ENCODE measurements at places on chromosomes 12 and 14.

DNA sequence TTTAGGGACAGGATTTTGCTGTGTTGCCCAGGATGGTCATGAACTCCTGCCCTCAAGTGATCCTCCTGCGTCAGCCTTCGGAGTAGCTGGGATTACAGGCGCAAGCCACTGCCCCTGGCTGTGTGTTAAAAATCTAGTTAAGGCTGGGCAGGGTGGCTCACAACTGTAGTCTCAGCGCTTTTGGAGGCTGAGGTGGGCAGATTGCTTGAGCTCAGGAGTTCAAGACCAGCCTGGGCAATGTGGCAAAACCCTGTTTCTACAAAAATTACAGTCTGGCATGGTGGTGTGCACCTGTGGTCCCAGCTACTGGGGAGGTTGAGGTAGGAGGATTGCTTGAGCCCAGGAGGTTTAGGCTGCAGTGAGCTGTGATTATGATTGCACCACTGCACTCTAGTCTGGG lies 9.2 kb downstream of the DDIT3 start:
- DNase-seq: no peak

- no peak for DNase-seq
These were observed 149.8 kb downstream of the TGFB3 start for GRCh38 chr14:75831952-75832351.

- no peak for DNase-seq
These were observed 23.8 kb downstream of the JAG2 start for GRCh38 chr14:105144666-105145380.

DNA sequence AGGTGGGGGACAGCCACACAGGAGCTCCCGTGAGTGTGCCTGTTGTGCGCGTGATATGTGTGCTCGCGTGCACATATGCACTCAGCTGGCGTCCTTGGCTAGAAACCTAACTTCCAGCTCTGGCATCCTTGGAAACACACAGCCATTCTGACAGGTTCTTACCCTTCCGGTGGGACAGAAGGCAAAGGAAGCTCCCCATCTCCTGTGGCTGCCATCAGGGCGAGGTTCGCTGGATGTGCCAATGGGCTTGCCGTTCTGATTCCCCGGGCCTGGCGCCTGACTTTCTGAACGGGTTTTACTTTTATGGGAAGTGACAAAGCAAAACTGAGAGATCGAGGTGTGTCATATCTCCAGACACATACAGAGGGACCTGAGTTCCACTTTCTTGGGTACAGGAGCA lies 124.7 kb downstream of the PAPOLA start:
- peak; percentile 22 for DNase-seq

GRCh38 chr12:12902036-12902435 lies 10.7 kb downstream of the GPRC5A start:
- no peak for DNase-seq

DNA sequence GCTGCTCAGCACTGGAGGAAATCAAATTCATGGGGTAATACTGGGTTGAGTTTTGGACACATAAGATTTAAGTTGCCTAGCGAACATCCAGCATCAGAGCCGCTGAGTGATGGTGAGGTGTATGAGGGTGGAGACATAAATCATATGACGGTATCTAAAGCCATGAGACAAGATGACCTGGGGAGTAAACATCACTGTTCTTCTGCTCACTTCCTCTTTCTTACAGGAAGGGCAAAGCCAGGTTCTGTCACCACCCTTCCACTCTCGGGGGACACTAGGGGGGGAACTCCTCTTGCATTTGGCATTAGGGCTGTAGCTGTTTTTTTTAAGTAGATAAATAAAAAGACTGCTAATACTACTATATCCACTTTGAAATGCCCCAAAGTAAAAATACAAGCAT lies 24.0 kb downstream of the PRDM4 start:
- no peak for DNase-seq

DNA sequence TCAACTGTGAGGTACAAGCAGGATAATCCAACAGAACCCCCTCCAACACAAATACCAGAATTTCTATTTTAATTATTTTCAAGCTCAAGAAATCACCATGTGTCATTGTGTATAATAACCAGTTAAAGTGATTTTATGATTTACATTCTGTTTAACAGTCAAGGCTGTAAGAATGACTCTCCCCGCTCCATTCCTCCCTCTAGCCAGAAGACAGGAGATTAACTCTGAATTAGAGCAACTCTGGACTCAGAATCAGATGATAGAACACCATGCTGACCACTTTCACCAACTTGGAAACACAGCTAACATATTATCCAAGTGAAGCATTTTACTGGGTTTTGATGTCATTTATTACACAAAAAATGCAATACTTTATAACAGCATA lies 71.9 kb downstream of the ATP2B1 start:
- no peak for DNase-seq

DNA sequence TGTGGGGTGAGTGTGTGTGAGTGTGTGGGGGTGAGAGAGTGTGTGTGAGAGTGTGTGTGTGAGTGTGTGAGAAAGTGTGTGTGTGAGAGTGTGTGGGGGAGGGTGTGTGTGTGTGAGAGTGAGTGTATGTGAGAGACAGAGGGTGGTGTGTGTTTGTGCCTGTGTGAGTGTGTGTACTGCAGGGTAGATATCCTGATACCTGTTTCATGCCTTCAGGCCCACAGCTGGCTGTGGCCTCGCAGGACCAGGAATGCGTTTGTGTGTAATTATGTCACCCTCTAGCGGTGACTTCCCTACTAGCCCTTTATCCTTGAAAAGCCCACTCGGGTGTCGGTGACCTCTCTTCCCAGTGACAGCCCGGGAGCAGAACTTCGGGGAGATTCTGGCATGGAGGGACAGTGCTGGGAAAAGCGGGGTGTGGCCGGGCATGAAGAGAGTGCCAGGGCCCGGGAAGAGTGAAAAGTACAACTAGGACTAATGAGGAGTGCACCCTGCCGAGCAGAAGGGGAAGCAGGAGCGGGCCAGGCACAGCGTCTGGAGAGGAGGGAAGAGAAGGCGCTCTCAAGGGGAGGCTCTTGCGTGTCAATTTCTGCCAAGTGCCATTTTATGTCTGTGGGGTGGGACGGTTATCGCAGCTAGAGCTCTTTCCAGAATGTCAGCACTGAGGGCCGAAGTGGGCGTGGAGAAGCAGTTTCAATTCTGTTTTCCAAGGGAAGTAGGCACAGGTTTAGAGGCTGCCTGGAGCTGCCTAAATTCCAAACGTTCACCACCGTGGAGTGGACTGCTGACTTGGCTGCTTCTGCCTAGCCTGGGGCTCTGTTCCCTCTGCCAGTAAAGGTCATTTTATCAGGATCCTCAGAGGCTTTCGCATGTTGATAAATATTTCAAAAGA lies 11.0 kb upstream of the FBXL14 start:
- DNase-seq: peak; percentile 69

DNA sequence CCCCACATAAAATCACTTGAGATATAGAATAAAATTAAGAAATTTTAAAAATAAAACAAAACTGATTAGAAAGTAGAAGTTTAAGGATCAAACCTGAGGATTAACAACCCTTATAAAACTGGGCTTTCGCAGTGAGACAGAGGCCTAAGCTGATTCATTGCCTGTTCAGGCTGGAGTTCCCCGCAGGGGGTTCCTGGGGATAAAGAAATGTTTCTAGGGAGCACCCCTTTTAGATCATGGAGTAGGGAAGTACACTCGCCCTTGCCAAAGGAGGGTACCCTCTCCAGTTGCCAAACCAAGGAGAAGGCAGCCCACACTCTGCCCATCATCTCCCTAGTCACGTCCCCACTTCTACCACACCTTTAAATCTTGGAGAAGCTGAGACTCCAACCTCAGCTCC lies 6.8 kb downstream of the GLIPR1 start:
- DNase-seq: no peak

GRCh38 chr12:1590221-1590979 lies 4.0 kb downstream of the FBXL14 start:
- no peak for DNase-seq

DNA sequence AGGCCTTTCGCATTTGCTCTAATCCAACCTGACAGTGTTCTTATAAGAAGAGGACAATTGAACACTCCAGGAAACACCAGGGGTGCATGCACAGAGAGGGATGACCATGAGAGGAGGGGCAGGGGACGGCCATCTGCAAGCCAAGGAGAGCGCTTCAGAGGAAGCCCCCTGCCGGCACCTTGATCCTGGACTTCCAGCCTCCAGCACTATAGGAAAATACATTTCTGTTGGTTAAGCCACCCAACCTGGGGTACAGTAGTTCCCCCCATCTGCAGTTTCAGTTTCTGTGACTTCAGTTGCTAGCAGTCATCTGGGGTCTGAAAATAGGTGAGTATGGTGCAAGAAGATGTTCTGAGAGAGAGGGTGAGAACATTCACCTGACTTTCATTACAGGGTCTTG lies 64.7 kb downstream of the CLMN start:
- no peak for DNase-seq

GRCh38 chr12:111437816-111438454 lies 32.2 kb downstream of the SH2B3 start:
- no peak for DNase-seq

GRCh38 chr12:131716282-131716681 lies 5.4 kb downstream of the SFSWAP start:
- DNase-seq: no peak

GRCh38 chr14:24928386-24928900 lies 121.5 kb downstream of the STXBP6 start:
- no peak for DNase-seq

DNA sequence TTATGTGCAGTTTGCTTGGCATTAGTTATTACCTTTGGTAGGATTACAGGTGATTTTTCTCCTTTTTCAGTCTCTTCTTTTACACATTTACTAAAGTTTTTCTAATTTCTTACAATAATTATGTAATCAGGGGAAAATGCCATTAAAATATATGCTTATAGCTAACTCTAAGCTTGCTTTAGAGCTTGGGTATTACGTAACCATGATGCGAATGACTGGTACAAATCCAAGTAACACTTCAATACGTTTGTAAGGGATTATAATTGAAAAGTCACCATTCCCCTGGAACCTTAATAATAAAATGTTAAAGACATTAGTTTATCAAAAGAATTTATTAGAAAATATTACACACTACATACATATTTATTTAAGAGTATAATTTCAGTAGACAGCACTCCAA lies 71.6 kb downstream of the SCAF11 start:
- DNase-seq: no peak

DNA sequence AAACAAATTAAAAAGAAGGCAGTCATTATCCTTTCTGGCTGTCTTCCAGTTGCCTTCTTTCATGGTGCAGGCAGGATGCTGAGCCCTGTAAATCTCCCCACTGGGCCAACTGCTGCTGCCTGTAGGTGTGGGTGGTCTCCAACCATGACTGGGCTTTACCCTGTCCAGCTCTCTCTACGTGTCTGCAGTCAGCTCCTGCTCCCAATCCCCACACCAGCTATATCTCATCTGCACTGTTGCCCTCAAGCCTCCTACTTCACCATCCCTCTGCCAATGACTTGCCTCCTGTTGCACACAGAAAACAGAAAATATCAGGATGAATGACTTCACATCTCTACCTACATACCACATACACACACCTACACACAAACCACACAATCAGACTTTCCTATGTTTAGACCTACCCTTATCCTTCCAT lies 39.7 kb upstream of the PSMA6 start:
- no peak for DNase-seq

DNA sequence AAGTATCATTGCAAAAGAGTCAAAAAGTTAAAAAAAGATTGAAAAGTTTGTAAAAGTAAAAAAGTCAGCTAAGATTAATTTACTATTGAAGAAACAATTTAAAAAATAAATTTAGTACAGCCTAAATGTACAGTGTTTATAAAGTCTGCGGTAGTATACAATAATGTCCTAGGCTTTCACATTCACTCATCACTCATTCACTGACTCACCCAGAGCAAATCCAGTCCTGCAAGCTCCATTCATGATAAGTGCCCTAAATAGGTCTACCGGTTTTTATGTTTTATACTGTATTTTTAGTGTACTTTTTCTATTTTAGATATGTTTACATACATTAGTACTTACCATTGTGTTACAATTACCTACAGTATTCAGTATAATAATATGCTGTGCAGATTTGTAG lies 43.9 kb upstream of the ABCC9 start:
- no peak for DNase-seq

GRCh38 chr12:62930546-62931425 lies 4.2 kb downstream of the PPM1H start:
- no peak for DNase-seq

DNA sequence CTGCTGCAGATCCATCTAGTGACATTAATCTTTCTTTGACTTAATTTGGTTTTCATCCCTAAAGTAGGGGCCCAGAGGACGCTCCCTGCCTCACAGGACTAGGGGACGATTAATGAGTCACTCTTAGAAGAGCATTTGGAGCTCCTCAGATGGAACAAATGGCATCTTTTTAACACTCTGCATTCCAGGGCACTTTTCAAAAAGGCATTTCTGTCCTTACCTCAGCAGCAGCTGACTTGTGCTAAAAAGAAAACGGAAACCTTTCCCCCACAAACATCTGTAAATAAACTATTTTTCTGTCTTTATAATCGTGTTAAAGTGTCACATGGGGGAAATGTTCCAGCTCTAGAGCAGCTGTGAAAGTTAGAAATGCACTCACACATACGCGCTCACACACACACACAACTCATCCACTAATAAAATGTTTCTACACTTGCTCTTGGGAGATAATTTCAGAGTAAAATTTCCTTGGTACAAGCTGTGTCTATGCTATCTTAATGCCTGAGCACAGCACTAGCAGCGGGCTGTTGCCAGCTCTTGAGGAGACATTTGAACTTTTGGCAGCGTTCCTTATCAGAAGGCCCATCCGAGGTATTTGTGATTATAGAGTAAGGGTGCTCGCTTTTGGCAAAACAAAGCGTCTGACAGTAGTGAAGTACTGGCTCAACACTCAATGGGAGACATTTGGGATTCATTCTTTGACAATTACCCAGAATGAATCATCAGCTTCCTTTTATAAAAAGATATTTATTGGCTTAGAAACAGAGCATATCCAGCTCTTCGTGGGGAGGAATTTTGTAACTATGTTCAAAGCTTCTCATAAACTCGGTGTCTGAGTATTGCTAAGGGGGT lies 141.3 kb downstream of the PLXNC1 start:
- no peak for DNase-seq

DNA sequence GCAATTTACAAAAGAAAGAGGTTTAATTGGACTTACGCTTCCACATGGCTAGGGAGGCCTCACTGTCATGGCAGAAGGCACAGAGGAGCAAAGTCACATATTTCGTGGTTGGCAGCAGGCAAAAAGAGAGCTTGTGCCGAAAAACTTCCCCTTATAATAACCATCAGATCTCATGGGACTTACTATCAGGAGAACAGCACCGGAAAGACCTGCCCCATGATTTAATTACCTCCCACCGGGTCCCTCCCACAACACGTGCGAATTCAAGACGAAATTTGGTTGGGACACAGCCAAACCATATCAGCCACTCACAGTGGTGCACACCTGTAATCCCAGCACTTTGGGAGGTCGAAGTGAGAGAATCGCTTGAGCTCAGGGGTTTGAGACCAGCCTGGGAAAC lies 68.5 kb downstream of the FBXL14 start:
- no peak for DNase-seq

Measured in activated CD4-positive, alpha-beta T cell treated with anti-CD3 and anti-CD28 coated beads, Interleukin-2, Interleukin-4, amounts not matched to agents 100 ng/mL and 50 ng/mL, durations not matched to agents 16 hours and 8 hours (primary cell).